ENCODE measurements at places on chromosomes 5 and 9.

- DNase-seq = peak; percentile 69
Measured at GRCh38 chr9:127568971-127569885, 42.8 kb upstream of the STXBP1 start.

DNA sequence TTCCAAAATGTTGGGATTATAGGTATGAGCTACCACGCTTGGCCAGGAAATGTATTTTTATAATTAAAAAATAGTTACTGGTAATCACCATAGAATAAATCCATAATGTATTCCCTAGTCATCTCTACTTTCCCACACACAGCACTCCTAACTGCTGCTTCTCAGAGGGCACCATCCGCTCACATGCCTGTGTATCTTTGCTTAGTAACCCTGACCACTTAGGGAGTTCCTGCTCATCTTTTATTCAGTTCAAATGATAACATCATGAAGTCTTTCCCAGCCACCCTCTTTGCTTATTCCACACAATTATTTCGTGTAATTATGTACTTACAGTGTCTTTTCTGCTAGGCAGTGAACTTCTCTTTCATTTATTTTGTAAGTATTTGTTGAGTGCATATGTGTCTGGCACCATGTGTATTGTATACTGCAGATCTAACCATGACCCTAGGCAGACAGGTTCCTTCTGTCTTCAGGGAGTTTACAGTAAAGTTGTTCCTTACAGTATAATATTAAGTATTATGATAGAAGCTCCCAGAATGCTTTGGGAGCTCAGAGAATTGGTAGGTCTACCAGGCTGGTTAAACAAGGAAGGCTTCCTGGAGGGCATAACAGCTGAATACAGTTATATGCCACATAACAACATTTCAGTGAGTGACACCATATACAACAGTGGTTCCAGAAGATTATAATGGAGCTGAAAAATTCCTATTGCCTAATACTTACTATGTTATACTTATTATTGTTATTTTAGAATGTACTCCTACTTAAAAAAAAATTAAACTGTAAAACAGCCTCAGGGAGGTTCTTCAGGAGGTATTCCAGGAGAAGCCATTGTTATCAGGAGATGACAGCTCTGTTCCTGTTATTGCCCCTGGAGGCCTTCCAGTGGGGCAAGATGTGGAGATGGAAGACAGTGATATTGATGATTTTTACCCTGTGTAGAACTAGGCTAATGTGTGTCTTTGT is 39.2 kb downstream of the DCAF10 start:
- DNase-seq = no peak

GRCh38 chr9:137643921-137644320 is 25.1 kb downstream of the EHMT1 start:
- DNase-seq = no peak

DNA sequence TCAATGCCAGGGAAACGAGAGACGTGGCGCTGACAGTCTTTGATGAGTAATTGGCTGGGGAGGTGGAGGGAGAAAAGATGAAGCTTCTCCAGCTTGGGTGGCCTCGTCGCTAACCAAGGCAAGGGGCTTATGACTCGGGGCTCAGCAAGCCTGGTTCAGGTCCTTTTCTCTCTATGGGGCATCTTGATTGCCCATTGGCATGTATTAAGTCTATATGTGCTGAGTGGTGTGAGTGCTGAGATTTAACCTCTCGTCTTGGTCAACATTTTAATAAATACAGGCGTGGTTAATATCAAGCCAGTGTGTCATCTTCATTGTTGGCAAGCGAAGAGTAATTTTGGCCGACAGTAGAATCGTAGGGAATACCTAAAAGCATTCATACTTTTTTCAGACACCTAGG is 85.9 kb downstream of the RAI14 start:
- no peak for DNase-seq

GRCh38 chr5:37926732-37927131 is 86.9 kb upstream of the GDNF start:
- no peak for DNase-seq

GRCh38 chr5:19179571-19179970 is 808.4 kb downstream of the CDH18 start:
- DNase-seq = no peak

GRCh38 chr5:32866138-32866537 is 155.0 kb downstream of the NPR3 start:
- no peak for DNase-seq

GRCh38 chr5:35771300-35771699 is 85.4 kb upstream of the IL7R start:
- DNase-seq = no peak

DNA sequence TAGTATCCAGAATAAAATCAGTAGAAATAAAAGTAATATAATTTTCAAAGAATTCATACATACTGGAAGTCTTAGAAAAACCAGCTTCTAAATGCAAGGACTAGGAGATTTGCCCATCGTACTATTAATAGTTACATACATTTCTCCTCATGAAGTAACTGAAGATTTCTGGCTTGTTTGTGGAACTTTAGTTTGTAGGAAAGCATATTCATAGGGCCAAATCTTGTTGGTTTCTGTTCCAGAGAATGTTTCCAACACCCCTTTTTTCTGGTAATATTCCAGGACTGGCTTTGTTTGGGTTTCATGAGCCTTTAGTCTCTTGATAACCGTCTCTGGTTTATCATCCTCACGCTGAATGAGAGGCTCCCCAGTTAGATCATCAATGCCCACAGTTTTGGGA is 66.3 kb upstream of the TJP2 start:
- no peak for DNase-seq

DNA sequence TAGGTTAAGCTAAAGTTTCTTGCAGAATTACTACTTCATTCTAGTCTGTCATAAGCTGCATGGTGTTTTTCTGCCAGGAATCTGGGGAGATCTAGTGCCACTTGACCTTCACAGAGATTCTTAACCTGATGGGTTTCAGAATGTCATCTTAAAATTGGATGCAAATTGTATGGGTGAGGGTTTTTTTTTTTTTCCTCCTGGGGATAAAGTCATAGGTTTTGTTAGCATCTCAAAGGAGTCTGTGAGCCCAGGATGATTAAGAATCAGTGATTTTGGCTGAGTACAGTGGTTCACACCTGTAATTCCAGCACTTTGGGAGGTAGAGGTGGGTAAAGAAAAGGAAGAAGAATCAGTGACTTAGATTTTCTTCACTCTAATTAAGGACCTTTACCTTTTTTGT is 51.2 kb downstream of the NIM1K start:
- DNase-seq = no peak

- DNase-seq = no peak
Measured at GRCh38 chr9:31908158-31908890, 476.1 kb upstream of the ACO1 start.

DNA sequence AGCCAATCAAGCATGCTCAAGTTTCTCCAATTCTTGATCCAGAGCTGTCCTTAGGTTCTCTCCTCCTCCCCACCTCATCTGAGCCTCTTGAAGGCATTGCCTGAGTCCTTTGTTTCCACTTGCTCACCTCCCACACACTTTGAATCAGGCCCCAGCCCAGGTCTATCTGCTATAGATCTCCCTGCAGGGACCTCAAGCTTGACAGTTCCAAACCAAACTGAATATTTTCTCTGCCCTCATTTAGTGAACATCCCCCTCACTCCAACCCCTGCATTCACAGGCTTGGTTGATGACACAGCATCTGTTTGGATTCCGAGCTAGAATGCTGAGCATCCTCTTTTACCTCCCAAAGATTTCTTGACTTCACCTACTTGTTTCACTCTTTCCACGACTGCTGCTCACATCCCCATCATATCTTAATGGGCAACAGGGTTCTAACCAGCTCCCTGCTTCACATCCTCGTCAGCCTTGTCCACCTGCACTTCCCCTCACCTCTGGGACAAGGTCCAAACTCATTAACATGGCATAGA is 474.5 kb downstream of the ZSWIM6 start:
- no peak for DNase-seq

DNA sequence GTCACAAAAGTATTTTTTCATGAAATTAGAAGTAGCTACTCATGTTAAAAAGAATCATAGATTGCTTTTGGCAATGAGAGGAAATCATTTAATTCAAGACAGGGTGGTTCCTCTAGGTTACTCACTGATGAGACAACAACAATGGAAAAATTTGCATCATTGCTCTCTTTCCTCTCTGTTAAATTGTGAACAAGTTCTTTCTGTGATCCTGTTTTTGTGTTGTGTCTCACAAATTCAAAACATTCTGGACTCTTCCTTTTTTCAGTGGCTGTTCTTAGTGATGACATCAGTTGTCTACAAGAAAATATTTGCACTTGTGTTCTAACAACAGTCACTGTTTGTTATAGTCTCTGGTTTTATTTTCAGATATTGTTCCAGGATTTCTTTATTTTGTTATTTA is 95.3 kb downstream of the XRCC4 start:
- DNase-seq = no peak

GRCh38 chr9:87479801-87480201 is 17.9 kb upstream of the DAPK1 start:
- DNase-seq = no peak

- no peak for DNase-seq
Measured at GRCh38 chr5:59208474-59208873, 625.6 kb downstream of the RAB3C start.

GRCh38 chr5:71948206-71948605 is 159.1 kb upstream of the MAP1B start:
- DNase-seq = no peak

DNA sequence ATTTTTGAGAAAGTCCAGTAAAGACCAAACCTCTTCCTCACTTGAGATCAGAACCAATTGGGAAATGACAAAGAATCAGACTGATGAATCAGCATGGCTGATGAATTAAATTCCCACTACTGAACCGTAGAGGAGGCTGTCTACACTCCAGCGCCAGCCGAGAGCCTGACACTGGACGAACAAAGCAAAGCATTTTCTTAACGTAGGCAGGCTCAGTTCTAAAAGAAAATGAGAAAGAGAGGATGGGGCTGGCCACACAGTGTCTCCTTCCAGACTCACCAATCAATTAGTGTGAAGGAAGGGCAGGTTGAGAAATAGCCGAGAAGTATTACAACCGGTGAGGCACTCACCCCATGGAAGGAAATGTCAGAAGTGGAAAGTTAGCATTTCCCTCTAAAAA is 49.4 kb downstream of the ITGA1 start:
- DNase-seq = no peak

DNA sequence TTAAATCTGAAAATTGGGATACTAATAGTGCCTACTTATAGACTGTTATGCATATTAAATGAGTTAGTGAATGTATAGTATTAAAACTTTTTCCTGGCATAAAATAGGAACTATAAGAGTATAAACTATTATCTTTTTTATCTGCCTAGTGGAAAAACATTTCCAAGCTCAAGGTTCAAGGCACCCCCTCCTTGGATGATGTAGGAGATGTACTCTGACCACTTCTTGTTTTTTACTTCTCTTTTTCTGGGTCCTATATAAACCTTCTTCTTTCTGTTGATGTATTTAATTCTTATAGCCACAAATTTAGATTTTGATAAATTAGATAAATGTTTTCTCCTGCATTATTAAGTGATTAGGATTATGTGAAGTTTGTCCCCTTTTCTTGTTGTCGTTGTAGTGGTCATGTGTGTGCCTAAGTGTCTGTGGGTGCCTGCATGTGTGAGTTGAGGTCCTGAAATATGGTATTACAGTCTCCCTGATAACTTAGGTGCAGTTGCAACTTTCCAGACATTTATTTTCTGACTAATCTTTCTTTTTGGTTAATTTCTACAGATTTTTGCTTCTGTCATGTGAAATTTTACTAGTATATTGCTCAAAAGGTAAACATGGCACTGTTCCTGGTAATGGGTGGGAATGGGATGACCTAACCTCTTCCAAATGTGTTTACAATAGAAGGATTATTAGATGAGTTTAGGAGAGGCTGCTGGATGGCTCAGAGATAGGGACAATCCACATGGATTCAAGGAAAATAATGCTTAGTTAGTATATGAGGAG is 160.8 kb upstream of the CDKN2B start:
- DNase-seq = no peak

DNA sequence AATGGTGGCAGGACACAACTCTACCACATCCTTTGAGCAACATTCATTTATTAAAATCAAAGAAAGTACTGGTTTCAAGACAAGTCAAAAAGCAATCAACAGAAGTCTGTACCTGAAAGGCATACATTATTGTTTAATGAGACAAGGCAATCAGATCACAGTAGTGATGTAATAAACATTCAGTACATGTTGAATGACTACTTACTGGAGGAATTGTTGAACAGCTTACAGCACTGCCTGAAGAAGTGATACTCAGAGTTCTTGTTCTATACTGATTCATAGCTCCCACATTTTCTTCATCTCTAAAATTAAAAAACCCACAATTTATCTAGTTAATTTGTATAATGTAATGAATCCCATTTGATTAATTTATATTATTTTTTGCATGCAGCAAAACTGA is 18.2 kb downstream of the RIOK2 start:
- no peak for DNase-seq

- DNase-seq = no peak
Measured at GRCh38 chr5:68240202-68240601, 24.6 kb downstream of the PIK3R1 start.

- no peak for DNase-seq
Measured at GRCh38 chr5:149046196-149046829, 16.5 kb downstream of the SH3TC2 start.

DNA sequence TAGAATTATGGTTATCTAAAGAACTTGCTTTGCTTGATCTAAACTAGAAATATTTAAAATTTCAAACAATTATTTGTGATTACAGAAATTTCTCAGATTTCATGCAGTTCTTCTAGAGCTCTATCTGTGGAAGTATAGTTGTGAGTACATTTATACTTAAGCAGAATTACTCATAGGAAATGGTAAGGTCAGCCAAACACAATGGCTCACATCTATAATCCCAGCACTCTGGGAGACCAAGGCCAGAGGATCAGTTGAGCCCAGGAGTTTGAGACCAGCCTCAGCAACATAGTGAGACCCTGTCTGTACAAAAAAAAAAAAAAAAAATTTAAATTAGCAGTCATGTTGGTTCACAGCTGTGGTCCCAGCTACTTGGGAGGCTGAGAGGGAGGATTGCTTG is 71.0 kb downstream of the INVS start:
- DNase-seq = no peak

DNA sequence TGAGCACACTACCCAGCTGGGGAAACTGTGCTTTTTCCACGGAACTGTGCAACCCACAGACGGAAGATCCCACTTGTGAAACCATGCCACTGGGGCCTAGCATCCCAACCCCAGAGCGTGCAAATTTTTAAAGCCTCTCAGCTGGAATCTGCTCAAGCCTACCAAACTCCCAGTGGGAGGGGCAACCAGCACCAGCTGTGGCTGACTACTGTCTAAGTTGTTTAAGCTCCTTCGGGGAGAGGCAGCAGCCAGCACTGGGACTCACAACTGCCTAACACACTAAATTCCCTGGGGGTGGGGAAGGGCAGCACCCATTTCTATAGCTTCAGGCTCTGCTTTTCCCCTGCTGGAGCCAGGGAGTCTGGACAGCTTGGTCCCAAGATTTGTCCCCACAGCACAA is 287.6 kb upstream of the MSX2 start:
- no peak for DNase-seq

GRCh38 chr9:73536403-73536802 is 384.7 kb downstream of the ANXA1 start:
- no peak for DNase-seq

- DNase-seq = no peak
Measured at GRCh38 chr5:10592601-10593000, 28.7 kb downstream of the ANKRD33B start.
